Naive thymus-derived CD8-positive, alpha-beta T cell (primary cell): ENCODE measurements at places on chromosomes 5 and 9. TPM values are rescaled to one million over a fixed set of nuclear protein-coding genes. Genes with fewer than 3 reads are reported as not detected.

The TMEM215 gene
- not detected for total RNA-seq

The NUP188 gene
- total RNA-seq, result 79.6 TPM

GRCh38 chr9:126947529-126947928 lies 32.9 kb downstream of the RALGPS1 start:
- no peak overlapping the region for H3K4me3 ChIP-seq
- peaks cover 5% of the 10 kb centered on the region for H3K36me3 ChIP-seq
- no peak overlapping the region for H3K27ac ChIP-seq
- peaks cover 6% of the 10 kb centered on the region for H3K4me1 ChIP-seq
- DNase-seq, result no peak

DNA sequence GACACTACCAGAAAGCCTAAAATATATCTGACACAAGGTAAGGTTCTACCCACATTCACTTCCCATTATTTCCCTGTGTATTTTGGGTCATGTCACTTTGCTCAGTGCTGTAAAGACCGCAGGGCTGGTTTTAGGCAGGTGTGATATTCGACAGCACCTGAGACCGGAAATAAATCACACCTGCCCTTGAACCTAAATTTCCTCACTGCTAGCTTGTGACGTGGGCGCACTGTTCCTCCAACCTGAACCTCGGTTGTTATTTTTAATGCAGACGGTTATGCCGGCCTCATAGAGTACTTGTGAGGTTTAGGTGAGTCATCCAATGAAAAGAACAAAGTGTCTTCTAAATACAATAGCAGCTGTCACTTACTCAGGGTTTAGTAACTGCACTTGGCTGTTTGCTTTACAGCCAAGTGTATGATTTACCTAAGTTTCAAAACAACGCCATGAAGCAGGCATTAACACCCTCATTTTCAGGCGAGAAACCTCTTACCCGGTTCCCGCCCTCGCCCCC lies 20.7 kb upstream of the ZNF782 start:
- peaks cover 31% of the 10 kb centered on the region for H3K27me3 ChIP-seq
- H3K36me3 ChIP-seq, result no peaks in the 10 kb centered on the region
- H3K27ac ChIP-seq, result no peak overlapping the region
- DNase-seq, result no peak

GRCh38 chr5:76556511-76557221 lies 66.5 kb downstream of the F2RL2 start:
- peaks cover 13% of the 10 kb centered on the region for H3K36me3 ChIP-seq
- H3K27me3 ChIP-seq, result no peaks in the 10 kb centered on the region
- no peak overlapping the region for H3K4me3 ChIP-seq
- DNase-seq, result no peak
- peaks cover 44% of the 10 kb centered on the region for H3K4me1 ChIP-seq

DNA sequence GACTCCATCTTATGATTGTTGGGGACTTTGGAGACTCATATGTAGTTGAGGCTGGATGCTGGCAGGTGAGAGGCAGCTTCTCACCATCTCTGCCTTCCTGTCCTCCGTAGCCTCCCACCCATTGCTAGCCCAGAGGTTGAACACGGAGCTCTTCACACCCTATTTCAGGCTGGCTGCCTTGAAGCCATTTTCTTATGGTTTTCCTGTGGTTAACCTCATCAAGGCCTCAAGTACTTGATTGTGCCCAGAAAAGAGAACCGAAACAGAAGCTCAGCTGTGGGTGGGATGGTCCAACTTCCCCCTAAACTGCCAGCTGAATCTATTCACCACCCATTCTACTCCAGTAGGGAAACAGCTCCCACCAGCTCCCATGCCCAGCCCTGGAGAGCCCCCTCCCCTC lies 102.9 kb downstream of the LIFR start:
- H3K27ac ChIP-seq, result no peak overlapping the region
- peaks cover 36% of the 10 kb centered on the region for H3K4me1 ChIP-seq
- no peak for DNase-seq
- H3K36me3 ChIP-seq, result no peaks in the 10 kb centered on the region
- H3K27me3 ChIP-seq, result peaks cover 72% of the 10 kb centered on the region

- H3K4me3 ChIP-seq, result no peak overlapping the region
- H3K36me3 ChIP-seq, result no peaks in the 10 kb centered on the region
- no peak for DNase-seq
- H3K27ac ChIP-seq, result no peak overlapping the region
- H3K4me1 ChIP-seq, result no peaks in the 10 kb centered on the region
These were observed 136.7 kb upstream of the ZNF462 start for GRCh38 chr9:106726070-106726815.
